ENCODE measurements at places on chromosomes 4 and X.
A peak's percentile ranks its signal among the peaks of the same experiment; 100 is the strongest.

DNA sequence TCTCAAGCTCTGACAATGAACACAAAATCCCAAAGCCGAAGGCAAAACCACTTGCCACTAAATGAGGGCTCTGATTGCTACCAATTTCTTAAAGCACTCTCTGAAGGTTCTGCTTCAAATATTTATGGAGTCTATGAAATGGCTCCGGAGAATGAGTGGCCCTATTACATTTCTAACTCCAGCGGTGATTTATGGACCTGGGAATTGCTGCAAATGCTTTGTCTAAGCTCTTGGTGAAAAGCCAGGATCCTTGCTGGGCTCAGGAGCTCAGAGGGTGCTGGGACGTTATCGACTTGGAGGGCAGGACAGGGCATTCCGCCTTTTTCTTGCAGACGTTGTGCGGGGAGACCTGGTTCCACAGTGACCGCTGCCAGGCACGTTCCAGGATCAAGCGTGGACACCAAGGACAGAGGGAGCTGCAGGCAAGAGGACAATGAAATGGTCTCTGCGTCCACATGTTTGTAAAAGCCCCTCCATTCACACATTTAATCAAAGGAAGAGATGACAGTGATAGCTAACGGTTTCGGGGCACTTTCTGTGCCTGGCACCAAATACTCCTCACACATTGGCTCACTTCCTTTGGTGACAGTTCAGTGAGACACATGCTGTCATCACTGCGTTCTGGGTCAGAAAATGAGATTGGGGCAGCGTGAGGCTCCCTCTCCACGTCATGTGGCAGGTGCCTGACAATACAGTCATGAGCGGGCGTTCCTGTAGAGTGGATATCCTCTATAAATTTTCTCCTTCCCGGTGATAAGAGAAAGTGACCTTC is 58.8 kb downstream of the C4orf50 start:
- DNase-seq = no peak

GRCh38 chr4:53010318-53010717 is 148.2 kb downstream of the RASL11B start:
- no peak for DNase-seq

DNA sequence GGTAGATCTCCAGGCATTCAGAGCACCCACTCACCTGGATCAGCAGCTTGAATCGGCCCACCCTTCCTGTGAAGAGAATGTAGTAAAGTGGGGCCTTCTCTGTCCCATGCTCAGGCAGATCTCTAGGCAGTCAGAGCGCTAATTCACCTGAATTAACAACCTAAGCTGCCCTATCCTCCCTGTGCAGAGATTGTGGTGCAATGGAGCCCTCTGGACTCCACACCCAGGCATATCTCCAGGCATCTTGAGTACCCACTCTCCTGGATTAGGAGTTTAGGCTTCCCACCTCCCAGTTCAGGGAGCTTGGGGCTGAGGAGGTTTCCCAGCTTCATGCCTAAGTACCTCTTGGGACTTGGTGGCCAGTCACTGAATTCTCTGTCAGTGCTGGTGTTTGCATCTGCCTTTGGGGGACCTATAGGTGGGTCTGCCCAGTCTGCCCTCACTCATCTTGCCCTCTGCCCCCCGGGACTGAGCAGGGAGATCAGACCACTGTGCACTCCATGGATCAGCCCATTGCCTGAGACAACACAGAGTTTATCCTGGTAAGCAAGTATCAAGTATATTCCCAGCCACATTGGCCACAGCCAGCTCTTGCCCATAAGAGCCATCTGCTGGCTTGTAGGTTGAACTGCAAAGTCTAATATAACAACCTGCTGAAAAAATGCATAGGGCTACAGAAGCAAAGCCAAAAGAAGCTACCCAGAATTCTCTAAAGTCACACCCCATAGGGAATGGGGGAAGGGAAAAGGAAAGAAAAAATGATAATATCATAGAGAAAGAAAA is 372.9 kb downstream of the KLHL13 start:
- DNase-seq = peak; percentile 0

- DNase-seq = no peak
These were observed 217.5 kb downstream of the RAB28 start for GRCh38 chr4:13266687-13267086.

DNA sequence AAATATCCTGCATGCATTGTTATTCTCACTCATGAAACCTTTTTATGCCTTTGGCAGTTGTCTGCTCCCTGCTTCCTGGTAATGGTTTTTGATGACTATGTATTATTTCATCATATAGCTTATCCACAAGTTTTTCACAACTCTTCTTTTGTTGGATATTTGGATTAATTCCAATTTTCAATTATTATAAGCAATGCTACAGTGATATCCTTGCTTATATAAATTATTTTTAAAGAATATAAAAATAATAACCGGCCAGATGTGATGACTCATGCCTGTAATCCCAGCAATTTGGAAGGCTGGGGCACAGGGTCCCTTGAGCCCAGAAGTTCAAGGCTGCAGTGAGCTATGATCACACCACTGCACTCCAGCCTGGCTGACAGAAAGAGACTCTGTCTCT is 47.0 kb downstream of the ASIC5 start:
- DNase-seq = no peak

GRCh38 chr4:25884031-25884782 is 21.4 kb upstream of the SEL1L3 start:
- DNase-seq = peak; percentile 68

DNA sequence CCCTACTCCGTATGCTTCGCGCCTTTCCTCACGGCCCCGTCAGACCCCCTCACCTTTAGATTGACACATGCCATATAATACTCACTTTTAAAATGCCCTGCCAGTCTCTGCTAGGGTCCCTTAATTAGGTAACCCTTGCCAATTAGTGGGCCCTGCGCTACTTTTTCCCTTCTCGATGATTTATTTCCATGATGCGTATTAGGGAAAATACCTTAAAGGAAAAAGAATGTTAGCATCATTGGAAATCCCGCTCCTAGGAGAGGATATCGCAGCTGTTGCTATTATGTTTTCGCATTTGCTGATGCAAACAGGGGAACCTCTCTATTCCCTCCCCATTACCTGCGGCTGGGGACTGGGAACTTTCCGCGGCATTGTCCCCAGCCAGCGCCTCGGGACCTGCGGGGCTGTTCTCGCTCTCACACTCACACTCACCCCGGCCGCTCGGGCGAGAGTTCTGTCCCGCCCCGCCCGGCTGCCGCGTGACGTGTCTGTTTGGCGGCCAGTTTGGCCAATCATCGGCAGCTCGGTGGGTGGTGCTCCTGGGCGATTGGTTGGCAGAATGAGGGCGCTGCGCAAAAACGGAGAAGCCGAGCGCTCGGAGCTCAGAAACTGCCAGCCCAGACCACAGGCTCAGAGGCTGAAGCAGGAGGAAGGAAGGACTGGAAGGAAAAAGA is at the start of gene PCDH10:
PCDH10 (plus strand) TSS at position 605 of the 674 bp plus-strand sequence. CDS start 847 bp downstream, outside the sequence.
- DNase-seq = peak; percentile 88

GRCh38 chr4:7587433-7588405 is 153.0 kb upstream of the PSAPL1 start:
- no peak for DNase-seq

DNA sequence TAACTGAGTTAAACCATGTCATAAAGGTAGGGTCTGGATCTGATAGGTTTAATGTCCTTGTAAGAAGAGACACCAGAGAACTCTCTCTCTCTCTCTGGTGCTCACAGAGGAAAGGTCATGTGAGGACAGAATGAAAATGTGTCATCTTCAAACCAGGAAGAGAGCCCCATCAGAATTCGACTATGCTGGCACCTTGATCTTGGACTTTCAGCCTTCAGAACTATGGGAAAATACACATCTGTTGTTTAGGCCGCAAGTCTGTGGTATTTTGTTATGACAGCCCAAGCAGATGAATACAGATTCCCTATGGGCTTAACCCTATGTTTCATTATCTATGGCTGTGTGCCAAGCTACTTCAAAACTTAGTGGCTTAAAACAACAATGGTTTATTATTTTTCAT is 105.5 kb upstream of the DDIT4L start:
- DNase-seq = no peak

- DNase-seq = peak; percentile 37
These were observed 13.7 kb upstream of the PIGA start for GRCh38 chrX:15349046-15349445.

GRCh38 chrX:108312957-108313356 is 125.3 kb downstream of the COL4A6 start:
- peak; percentile 4 for DNase-seq

GRCh38 chr4:124940387-124940786 is 227.9 kb upstream of the ANKRD50 start:
- peak; percentile 88 for DNase-seq

DNA sequence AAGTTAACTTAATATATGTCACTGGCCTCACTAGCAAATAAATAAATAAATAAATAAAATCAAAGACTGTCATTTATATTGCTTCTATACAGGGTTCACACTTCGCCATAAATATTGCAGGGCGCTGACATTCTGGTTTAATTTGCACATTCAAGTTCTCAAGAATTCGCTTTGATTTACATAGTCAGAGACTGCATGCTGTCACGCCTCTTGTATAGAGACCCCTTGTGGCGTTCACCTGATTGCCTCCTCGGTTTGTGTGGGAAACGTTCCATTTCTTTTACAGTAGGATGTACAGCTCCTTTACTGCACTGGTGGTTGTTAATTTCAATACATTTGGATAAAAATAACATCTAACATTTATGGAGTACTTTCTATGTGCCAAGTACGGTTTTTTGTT is 71.3 kb upstream of the ADGRG2 start:
- DNase-seq = no peak

DNA sequence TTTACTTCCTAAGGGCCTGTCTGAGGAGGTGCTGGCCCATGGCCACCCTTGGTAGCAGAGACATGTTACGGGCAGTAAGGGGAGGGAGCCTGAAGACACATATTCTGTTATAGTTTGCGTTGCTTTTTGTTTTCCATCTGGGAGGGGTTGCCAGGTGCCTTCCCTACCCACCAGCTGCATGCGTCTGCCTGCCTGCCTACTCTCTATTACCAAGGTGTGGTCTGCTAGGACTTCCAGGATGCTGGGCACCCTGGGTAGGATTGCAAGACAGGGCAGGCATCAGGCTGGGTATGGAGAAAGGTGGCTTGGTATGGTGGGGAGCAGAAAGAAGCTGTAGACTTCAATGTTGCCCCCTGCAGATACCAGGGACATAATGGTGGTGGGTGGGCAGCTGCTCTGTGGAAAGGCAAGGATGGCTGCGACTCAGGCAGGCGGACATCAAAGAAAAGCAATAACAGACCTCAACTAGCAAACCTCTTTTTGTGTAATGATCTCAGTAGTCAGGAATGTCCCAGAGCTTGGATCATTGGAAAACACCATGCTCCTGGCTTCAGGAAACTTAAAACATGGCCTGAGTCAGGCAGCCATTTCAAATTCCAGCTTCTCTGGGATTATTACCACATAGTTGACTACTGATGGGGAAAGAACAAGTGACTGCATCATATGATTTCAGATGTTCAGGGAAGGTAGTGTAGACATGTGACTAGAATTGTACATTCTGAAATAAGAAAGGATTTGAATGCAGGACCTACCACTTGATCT is 67.8 kb downstream of the HOPX start:
- DNase-seq = peak; percentile 68

Measured in ACHN (cell line).